ENCODE measurements at places on chromosomes 5 and 9.

GRCh38 chr9:20490246-20490834 lies 132.0 kb downstream of the MLLT3 start:
- no peak for DNase-seq

DNA sequence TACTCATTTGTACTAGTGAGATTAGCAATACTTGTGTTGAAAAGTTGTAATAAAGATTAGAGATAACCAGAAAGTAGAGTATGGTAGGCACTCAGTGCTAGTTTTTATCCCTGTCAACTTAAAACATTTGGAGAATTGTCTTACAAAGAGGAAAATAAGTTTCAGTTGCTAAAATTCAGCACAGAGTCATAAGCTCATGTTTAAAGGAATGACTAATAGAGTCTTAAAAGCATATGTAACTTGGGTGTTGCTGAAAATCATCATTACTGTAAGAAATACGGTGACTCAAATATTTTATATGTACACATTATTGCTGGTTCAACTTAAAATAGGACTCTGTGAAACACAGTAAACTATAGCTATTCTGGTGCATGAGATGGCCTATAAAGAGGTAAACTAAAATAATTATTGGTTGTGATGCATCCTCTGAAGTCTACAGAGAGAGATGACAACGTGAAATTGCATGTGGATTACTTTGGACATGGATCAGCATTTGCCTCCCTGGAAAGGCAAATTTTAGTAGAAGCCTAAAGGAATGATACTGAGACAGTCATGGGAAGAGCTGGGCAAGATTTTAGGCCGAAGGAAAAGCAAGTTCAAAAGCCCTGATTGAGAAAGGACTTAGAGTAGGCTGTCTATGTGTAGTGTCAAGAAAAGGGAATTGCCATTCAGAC lies 34.6 kb downstream of the SGCD start:
- DNase-seq, result no peak

GRCh38 chr5:95148453-95148852 lies 136.4 kb downstream of the MCTP1 start:
- no peak for DNase-seq

GRCh38 chr9:130616451-130616850 lies 37.1 kb downstream of the FUBP3 start:
- DNase-seq, result no peak

- no peak for DNase-seq
Observed at GRCh38 chr5:87103616-87104287, 163.9 kb upstream of the RASA1 start.

Measured in AG09309 (cell line).